ENCODE measurements at places on chromosomes 5 and 9.
A peak's percentile ranks its signal among the peaks of the same experiment; 100 is the strongest.

GRCh38 chr5:82613891-82614290 is 335.7 kb upstream of the RPS23 start:
- no peak for DNase-seq

DNA sequence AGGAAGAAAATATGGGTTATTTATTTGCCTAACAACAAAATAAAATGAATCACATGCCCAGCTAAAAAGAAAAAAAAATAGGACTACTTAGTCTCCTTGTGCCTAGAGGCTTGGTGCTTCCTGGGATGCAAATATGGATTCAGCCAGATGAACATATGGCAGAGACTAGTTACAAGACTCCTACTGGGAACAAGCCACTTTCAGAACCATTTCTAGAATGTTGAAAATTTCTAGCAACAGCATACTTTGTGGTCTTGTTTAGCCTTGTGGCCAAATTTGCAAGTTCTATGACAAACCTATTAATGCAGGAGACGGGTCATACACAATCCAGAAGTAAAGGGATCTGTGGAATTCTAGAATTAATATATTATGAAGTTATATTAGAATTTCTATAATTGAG is 198.7 kb downstream of the CHSY3 start:
- no peak for DNase-seq

DNA sequence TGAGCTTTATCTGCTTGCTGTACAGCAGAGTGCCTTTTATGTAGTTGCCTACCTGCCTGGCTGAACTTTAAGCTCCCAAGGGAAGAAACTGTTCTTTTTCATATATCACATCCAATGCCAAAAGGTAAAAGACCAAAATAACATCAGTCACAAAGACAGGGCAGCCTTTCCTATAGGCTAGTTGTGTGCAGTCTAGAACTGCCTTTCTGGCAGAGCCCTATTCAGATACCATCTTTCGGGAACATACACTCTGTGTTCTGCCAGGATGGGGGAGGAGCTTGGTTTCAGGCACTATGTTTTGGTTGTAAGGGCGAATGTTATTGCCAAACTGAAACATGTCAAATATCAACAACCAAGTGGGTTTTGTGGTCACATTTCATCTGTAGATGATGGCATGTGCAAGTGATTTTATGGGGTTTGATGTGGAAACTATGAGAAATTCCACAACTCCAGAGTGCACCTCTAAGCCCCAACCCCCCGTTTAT is 314.5 kb downstream of the ADGRV1 start:
- DNase-seq = peak; percentile 58

- DNase-seq = peak; percentile 72
Measured at GRCh38 chr5:41841325-41841724, 28.9 kb downstream of the OXCT1 start.

- no peak for DNase-seq
Measured at GRCh38 chr5:56565644-56566043, 249.7 kb upstream of the MAP3K1 start.

- peak; percentile 76 for DNase-seq
Measured at GRCh38 chr9:35903049-35903448, 3.0 kb upstream of the HRCT1 start.

- DNase-seq = no peak
Measured at GRCh38 chr5:112342389-112342788, 76.7 kb downstream of the EPB41L4A start.

GRCh38 chr5:87944553-87945285 is 323.9 kb downstream of the TMEM161B start:
- DNase-seq = no peak
